ENCODE measurements at places on chromosomes 2 and 18. TPM values are rescaled to one million over a fixed set of nuclear protein-coding genes. Genes with fewer than 3 reads are reported as not detected.

CNDP1 gene
- not detected for total RNA-seq

STRADB gene
- total RNA-seq: 17.4 TPM

DNA sequence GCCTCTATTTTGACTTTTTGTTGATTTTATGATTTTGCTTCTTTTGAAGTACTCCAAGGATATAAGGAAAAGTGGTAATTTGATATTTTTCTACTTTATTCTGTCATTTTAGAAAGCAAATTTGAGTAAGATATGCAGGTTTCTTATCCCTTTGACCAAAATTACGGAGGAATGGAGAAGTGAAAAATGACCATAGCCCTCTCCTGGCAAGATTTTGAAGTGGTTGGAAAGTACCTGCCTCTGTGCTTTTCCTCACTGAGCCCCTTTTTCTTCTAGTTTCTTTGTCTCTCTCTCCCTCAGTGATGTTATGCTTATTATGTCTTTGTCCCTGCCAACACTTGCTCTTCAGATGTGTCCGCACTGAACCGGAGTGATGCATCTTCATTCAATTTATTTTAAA is 898.1 kb downstream of the EPHA4 start:
- no peak overlapping the region for H3K4me3 ChIP-seq
- no peaks in the 10 kb centered on the region for H3K36me3 ChIP-seq
- no peak for DNase-seq
- no peaks in the 10 kb centered on the region for H3K27me3 ChIP-seq

- H3K27me3 ChIP-seq: no peaks in the 10 kb centered on the region
- H3K4me3 ChIP-seq: no peak overlapping the region
- no peaks in the 10 kb centered on the region for H3K36me3 ChIP-seq
Measured at GRCh38 chr2:38290332-38290731, 86.7 kb downstream of the ATL2 start.

CHRNA1 gene
- not detected for total RNA-seq

DNA sequence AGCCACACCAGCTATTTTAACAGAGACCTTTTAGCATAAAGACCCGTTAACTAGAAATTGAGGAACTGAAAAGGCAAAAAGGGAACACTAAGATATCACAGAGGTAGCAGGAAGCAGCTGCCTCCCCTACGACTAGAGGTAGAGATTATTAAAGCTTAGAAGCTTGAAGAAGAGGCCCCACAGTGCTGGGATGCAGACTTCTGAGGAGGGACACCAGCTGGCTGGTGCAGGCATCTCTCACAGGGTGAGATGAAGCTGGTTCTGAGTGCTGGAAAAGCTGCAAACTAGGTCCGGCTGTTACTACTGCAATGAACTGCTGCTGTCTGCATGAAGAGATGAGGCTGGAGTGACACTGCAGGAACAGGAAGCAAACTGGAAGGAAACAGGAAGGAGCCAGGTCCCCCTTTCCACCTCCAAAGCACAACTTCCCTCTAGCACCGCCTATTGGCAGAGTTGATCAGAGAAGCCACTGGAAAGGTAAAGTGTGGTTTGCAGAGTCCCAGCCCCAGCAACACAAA is 61.2 kb upstream of the MRPS9 start:
- no peaks in the 10 kb centered on the region for H3K36me3 ChIP-seq
- H3K4me1 ChIP-seq: peaks cover 12% of the 10 kb centered on the region
- H3K4me3 ChIP-seq: peak overlapping the region; percentile 41

DNA sequence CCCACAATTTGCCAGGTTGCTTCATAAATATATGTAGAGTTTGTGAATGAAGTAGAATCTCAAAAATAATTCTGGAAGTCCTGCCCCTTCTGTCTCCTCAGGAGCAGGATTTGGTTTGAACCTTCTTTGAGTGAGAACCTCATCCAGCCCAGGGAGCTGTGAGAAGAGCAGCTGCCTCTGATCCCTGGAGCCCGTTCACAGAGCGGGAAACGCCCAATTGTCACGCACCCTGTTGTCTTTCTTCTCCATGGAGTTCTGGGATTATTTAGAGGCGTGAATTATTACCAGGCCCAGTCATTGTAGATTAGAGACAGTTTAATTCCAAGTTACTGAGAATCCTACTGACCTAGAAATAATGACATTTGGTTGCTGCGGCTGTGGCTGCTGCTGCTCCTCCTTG is 66.1 kb downstream of the TPO start:
- DNase-seq: no peak
- no peak overlapping the region for H3K4me3 ChIP-seq
- H3K27ac ChIP-seq: no peak overlapping the region
- H3K27me3 ChIP-seq: no peaks in the 10 kb centered on the region

LIMS4 gene
- total RNA-seq: 1.1 TPM

DNA sequence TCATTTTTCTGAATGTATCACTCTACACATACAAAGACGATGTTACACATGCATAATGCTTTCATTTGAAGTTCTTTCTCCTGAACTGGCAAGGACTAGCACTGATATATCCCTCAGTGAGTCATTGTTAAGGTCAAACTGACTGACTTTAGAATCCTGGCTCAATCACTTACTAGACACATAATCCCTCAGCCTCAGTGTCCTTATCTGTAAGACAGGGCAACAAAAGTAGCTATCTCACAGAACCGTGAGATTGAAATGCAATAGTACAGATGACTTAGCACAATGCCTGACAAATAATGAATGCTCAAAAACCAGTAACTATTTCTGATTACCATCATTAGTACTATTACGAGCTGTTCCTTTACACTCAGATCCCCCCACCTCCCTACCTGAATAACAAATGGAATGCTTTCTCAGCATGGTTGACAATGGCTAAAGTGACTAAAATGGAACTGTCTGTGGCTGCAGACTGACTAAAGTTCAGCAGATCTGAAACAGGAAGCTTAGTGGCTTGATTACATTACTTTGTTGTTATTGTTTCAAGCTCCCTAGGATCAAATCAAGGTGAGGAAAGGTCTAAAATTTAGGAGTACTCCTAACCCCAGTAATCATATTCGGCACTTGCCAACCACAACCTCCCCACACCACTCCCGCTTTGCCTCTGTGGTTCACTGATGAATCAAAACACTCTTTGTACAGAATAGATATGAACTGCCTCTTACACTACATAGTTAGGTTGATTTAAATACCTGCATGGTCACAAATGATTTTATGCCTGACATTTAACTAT is 35.8 kb upstream of the CACNB4 start:
- no peak for DNase-seq
- no peaks in the 10 kb centered on the region for H3K36me3 ChIP-seq
- H3K27ac ChIP-seq: no peak overlapping the region
- H3K27me3 ChIP-seq: no peaks in the 10 kb centered on the region
- H3K4me1 ChIP-seq: no peaks in the 10 kb centered on the region

GRCh38 chr2:49178656-49179055 is 24.3 kb upstream of the FSHR start:
- H3K36me3 ChIP-seq: no peaks in the 10 kb centered on the region
- H3K4me3 ChIP-seq: no peak overlapping the region
- no peak for DNase-seq
- no peaks in the 10 kb centered on the region for H3K27me3 ChIP-seq

GRCh38 chr2:99809259-99809900 is 319.6 kb upstream of the REV1 start:
- H3K4me1 ChIP-seq: no peaks in the 10 kb centered on the region
- no peaks in the 10 kb centered on the region for H3K36me3 ChIP-seq
- H3K27me3 ChIP-seq: peaks cover 80% of the 10 kb centered on the region
- H3K27ac ChIP-seq: no peak overlapping the region
- no peak for DNase-seq

TSHZ1 gene
- 5.7 TPM for total RNA-seq

DNA sequence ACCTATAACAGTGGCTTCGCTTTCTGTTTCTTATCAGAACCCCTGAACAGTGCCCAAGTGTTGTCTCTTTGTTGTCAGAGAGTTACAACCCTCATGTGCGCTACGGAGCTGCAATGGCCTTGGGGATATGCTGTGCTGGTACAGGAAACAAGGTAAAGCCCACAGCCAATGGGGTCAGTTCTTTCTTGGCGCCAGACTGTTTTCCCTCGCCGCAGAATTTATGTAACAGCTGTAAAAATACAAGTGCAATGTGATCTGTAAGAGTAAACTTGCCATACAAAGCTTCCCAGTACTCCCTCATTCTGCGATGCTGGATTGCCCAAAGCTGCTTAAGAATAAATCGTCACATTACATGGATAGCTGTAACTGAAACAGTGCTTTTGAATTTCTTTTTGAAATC is 13.9 kb upstream of the HTR2B start:
- no peaks in the 10 kb centered on the region for H3K36me3 ChIP-seq
- H3K27me3 ChIP-seq: no peaks in the 10 kb centered on the region
- no peak overlapping the region for H3K4me3 ChIP-seq
- no peak overlapping the region for H3K27ac ChIP-seq
- no peak for DNase-seq
- no peaks in the 10 kb centered on the region for H3K4me1 ChIP-seq

- no peak overlapping the region for H3K27ac ChIP-seq
- H3K27me3 ChIP-seq: no peaks in the 10 kb centered on the region
- no peaks in the 10 kb centered on the region for H3K36me3 ChIP-seq
- no peak overlapping the region for H3K4me3 ChIP-seq
- H3K4me1 ChIP-seq: no peaks in the 10 kb centered on the region
Measured at GRCh38 chr18:11304928-11305327, 155.6 kb upstream of the PIEZO2 start.

- H3K27me3 ChIP-seq: peaks cover 15% of the 10 kb centered on the region
- no peaks in the 10 kb centered on the region for H3K36me3 ChIP-seq
- DNase-seq: no peak
- H3K4me3 ChIP-seq: no peak overlapping the region
- H3K4me1 ChIP-seq: no peaks in the 10 kb centered on the region
Measured at GRCh38 chr2:15941871-15942710, 1.7 kb downstream of the MYCN start.

DNA sequence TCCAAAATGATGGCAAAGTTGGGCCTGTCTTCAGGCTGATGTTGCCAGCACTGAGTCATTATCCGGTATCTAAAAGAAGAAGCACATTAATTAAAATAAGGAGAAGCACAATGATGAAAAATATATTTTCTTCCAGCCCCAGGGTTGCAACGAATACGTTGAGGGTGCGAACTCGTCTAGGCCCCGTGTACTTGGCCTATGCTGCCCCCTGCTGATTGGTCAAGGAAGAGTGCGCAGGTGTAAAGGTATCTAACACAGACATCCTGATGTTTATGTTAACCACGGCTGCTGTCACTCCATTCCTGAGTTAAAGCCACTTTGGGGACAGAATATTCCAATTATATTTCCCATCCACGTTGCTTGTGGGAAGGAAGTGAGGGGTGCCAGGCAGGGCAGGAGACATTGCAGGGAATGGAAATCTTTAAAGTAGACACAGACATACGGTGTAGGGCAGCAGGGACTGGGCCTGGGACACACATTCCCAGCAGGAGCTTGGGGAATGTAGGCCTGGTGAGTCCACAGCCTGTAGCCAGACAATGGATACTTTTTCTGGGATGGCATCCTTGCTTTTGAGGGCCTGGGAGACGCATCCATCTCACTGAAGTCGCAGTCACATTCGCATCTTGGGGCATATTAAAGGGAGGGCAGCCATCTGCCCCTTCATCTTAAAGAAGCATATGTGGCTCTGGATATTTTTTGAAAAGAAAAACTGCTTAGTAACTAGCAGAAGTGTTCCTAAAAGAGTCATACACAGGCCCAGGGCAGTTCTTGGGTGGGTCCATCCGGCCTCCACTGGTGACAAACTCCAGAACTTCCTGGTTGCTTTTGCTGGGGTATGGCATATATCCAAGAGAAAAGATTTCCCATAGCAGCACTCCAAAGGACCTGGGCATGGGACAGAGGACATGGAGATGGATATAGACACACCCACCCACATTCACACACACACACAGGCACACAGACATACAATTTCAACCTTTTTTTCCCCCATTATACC is 81.9 kb downstream of the CLIP4 start:
- no peak overlapping the region for H3K4me3 ChIP-seq
- no peak overlapping the region for H3K27ac ChIP-seq
- no peaks in the 10 kb centered on the region for H3K4me1 ChIP-seq

- DNase-seq: no peak
- peaks cover 40% of the 10 kb centered on the region for H3K4me1 ChIP-seq
- no peaks in the 10 kb centered on the region for H3K27me3 ChIP-seq
- no peaks in the 10 kb centered on the region for H3K36me3 ChIP-seq
- no peak overlapping the region for H3K4me3 ChIP-seq
Measured at GRCh38 chr2:96558485-96558884, 21.9 kb downstream of the ARID5A start.

- no peak overlapping the region for H3K27ac ChIP-seq
- no peaks in the 10 kb centered on the region for H3K4me1 ChIP-seq
- no peaks in the 10 kb centered on the region for H3K36me3 ChIP-seq
- DNase-seq: no peak
Measured at GRCh38 chr2:205849136-205849535, 166.8 kb downstream of the NRP2 start.

DNA sequence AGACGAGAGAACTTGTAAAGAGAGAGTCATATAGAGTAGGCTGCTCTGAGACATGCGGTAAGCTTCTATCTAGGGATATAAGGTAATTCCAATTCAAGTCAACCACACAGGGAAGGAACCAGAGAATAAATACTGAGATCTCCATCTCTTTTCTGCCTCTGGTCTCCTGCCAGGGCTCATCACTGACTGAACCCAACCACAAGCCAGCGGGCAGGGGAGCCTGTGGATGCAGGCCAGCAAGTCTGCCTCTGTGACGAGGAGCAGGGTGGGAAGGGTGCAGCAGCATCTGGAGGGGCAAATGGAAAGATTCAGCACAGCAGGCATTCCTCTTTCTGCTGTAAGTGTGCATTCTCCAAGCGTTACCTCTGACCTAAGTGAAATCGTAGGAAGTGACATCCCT is 82.2 kb downstream of the ICOS start:
- H3K36me3 ChIP-seq: no peaks in the 10 kb centered on the region
- H3K4me1 ChIP-seq: no peaks in the 10 kb centered on the region
- no peak for DNase-seq
- H3K27me3 ChIP-seq: no peaks in the 10 kb centered on the region
- H3K27ac ChIP-seq: no peak overlapping the region

GRCh38 chr2:112996635-112997034 is 8.6 kb upstream of the IL36A start:
- no peaks in the 10 kb centered on the region for H3K27me3 ChIP-seq
- no peaks in the 10 kb centered on the region for H3K4me1 ChIP-seq
- H3K4me3 ChIP-seq: no peak overlapping the region
- no peak overlapping the region for H3K27ac ChIP-seq
- no peak for DNase-seq
- H3K36me3 ChIP-seq: no peaks in the 10 kb centered on the region

DNA sequence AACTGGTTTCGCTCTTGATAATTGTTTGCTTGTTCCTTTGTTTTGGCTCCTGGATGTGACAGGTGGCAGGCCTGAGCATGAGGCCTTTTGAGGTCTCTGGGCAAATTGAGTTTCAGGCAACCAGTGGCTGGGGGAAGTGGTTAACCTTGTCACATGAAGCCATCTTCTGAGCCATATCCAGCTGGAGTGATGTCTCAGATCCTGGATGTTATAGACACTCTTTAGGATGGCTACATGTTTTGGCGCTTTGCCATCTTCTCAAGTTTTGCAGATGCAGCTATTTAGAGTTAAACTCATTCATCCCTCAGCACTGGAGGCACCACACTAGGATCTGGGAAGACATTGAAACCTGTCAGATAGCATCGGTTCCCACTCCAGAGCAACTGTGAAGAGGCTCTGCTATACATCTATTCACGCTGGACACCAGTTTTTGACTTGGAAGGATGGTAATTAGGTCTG is 25.3 kb upstream of the TACR1 start:
- peaks cover 24% of the 10 kb centered on the region for H3K27me3 ChIP-seq
- H3K36me3 ChIP-seq: no peaks in the 10 kb centered on the region
- H3K27ac ChIP-seq: no peak overlapping the region
- no peaks in the 10 kb centered on the region for H3K4me1 ChIP-seq
